Stimulated activated effector memory CD8-positive, alpha-beta T cell treated with anti-CD3 and anti-CD28 coated beads, Interleukin-12 subunit alpha, Interleukin-12 subunit beta, amount 100 ng/mL, for 72 hours (primary cell): ENCODE measurements at places on chromosomes 12 and 14.
A peak's percentile ranks its signal among the peaks of the same experiment; 100 is the strongest.

- no peak for DNase-seq
These were observed 138.8 kb upstream of the HMGA2 start for GRCh38 chr12:65685514-65685913.

GRCh38 chr12:97758194-97758501 lies 295.5 kb downstream of the RMST start:
- DNase-seq = no peak

GRCh38 chr14:90521084-90521929 lies 124.5 kb downstream of the CALM1 start:
- DNase-seq = no peak

DNA sequence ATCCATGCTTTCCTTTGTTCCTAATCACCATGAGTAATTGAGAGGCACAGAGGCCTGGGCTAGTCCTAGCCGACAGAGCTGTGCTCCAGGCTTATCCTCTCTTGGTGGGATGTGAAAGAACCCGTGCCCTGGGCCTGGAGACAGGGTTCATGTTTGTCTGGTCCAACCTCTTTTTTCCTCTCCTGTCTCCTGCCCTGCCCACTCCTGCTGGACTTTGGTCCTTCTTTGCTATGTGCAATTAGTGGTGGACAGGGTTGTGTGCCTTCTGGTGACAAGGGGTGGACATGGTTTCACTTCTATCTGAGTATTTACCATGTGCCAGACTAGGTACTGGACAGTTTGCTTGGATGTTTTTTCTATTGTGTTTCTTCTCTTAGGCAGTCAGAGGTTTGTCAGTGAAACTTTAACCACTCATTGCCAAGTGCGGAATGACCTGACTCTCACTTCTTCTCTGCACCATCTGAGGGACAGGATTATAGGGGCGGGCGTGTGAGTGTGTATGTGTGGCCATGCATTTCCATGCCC lies 126.1 kb downstream of the SMOC1 start:
- no peak for DNase-seq

- DNase-seq = no peak
These were observed 83.3 kb downstream of the DAAM1 start for GRCh38 chr14:59271734-59272133.

- DNase-seq = no peak
These were observed 1378.3 kb upstream of the SEL1L start for GRCh38 chr14:82911930-82912329.

DNA sequence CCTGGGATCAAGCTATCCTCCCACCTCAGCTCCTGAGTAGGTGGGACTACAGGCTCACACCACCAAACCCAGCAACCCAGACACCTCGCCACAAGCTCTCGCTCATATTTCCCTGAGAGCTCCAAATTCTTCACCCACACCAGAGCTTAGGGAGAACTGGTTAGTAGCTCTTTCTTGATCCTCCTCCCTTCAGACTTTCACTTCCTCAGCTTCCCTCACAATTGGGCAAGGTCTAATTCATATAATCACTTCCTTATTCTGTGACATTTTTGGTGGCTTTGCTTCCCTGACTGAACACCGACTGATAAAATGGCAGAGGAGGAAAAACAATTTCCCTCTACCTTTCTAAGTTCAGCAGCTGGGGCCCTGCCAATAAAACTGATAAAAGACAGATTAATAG lies 88.5 kb downstream of the GXYLT1 start:
- no peak for DNase-seq

DNA sequence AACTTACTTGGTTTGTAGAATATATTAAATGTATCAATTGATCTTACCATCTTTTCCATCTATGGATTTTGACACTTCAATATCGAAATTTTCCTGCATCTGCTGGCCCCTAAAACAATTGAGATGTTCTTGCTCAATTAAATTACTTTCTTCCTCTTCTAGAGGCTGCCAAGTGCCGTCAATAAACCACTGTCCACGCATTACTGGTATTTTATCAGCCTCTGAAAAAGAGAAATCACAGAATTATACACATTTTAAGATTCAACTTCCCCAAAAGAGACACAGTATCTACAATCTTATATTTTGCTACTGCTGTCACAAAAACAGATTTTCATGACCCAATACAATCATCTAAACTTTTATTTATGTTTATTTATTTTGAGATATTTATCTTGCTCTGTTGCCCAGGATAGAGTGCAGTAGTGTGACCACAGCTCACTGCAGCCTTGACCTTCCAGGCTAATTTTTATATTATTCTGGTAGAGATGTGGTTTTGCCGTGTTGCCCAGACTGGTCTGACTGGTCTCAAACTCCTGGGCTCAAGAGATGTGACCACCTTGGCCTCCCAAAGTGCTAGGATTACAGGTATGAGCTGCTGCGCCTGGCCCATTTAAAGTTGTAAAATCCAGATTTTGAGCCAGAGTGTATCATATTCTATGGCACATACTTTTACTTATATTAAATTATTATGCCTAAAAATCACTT lies 49.3 kb downstream of the DDHD1 start:
- no peak for DNase-seq

DNA sequence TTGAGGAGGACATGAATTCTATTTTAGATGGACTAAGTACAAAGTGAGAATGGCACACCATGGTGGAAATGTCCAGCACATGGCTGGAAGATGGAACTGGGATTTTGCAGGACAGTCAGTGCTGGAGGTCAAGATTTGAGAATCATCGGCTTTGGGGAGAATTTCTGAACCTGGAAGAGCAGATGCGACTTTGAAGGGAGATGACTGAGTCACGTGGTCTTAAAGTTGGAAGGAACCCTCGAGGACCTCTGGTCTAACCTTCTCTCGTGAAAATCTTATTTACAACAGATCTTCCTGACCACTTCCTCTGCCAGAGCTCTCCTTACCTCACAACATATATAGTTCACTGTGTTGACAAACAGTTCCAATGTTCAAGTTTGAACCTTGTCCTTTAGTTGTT lies 415.4 kb downstream of the ATP23 start:
- DNase-seq = no peak

GRCh38 chr12:132197581-132198354 lies 53.5 kb downstream of the NOC4L start:
- no peak for DNase-seq

DNA sequence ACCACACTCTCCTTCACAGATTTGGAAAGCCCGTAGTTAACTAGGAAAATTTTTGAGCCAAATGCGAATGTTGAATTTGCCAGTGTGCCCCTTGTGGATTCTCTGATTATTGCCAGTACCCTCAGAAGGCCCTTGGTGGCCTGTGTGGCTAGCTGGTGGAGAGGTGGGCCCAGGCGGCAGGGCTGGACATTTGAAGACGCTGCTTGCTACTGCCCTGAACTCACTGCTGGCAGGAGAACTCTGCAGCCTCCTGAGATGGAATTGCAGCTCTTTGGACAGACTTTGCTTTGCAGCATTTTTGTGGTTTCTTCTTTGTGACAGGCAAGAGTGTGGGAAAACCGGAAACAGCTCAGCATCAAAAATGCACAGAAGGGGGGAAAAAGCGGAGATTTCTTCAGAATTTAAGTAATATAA lies 97.6 kb downstream of the TGFB3 start:
- DNase-seq = no peak

- DNase-seq = no peak
These were observed 8.1 kb downstream of the VPS37B start for GRCh38 chr12:122887819-122888212.

DNA sequence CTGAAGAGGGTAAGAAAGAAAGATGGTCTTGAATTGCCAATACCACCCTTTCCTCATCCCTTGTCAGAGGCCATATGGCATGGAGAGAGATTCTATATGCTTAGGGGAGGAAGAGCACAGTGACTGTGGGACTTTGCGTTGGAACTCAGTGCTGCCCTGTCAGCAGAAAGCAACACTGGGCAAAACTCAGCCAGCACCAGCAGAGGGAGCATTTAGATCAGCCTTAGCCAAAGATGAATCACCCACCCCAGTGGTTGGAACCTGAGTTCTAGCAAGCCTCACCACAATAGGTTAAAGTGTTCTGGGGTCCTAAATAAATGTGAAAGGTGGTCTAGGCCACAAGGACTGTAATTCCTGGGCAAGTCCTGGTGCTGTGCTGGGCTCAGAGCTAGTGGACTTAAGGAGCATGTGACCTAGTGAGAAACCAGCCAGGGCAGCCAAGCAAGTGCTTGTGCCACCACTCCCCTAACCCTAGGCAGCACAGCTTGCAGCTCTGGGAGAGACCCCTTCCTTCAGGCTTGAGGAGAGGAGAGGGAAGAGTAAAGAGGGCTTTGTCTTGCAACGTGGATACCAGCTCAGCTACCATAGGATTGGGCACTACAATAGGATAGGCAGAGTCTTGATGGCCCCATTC lies 11.4 kb upstream of the BCAT1 start:
- DNase-seq = peak; percentile 20

- no peak for DNase-seq
These were observed 28.2 kb downstream of the ADGRD1 start for GRCh38 chr12:130981911-130982310.

DNA sequence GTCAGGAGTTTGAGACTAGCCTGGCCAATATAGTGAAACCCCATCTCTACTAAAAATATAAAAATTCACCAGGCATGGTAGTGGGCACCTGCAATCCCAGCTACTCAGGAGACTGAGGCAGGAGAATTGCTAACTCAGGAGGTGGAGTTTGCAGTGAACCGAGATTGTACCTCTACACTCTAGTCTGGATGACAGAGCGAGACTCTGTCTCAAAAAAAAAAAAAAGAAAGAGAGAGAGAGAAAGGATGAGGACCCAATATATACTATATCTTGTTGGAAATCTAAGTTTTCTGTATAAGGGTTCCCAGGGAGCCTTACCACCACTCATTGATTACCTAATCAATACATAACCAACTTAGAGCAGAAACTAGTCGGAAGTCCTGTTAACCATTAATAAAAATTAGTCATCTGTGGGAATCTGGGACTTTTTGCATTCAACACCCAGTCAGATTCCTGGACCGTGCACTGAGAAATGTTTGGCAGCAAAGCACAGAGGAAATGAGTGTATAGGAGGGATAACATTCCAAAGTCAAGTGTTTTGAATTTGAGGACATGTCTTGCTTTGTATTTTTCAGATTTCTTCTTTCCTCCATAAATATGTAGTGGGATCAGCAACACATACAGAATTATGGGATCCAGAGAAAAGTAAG lies 44.8 kb upstream of the NR2C1 start:
- DNase-seq = no peak
